ENCODE measurements at places on chromosomes 3 and 15.

- DNase-seq, result no peak
These were observed 84.6 kb upstream of the ARHGEF3 start for GRCh38 chr3:56886314-56886713.

- no peak for DNase-seq
These were observed 52.7 kb downstream of the HRH1 start for GRCh38 chr3:11206953-11207352.

- no peak for DNase-seq
These were observed 15.8 kb upstream of the BTBD1 start for GRCh38 chr15:83082730-83083386.

- no peak for DNase-seq
These were observed 83.0 kb downstream of the AKAP13 start for GRCh38 chr15:85463276-85463892.

DNA sequence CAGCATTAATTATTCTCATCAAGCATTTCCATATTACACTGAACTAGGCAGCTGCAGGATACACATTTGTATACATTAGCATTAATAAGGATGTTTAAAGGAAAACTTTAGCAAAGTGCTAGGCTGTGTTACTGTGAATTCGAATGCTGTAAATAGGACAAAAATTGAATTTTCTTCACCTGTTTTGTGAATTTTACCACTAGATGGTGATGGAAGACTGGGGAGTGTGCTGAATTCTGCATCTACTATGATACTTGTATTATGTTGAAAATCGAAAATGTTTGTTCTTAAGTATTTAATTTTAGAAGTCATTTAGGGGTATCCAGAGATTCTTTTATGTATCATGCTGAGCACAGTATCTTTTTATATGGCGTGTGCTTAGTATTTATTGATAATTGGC lies 12.3 kb upstream of the P2RY14 start:
- DNase-seq, result no peak

DNA sequence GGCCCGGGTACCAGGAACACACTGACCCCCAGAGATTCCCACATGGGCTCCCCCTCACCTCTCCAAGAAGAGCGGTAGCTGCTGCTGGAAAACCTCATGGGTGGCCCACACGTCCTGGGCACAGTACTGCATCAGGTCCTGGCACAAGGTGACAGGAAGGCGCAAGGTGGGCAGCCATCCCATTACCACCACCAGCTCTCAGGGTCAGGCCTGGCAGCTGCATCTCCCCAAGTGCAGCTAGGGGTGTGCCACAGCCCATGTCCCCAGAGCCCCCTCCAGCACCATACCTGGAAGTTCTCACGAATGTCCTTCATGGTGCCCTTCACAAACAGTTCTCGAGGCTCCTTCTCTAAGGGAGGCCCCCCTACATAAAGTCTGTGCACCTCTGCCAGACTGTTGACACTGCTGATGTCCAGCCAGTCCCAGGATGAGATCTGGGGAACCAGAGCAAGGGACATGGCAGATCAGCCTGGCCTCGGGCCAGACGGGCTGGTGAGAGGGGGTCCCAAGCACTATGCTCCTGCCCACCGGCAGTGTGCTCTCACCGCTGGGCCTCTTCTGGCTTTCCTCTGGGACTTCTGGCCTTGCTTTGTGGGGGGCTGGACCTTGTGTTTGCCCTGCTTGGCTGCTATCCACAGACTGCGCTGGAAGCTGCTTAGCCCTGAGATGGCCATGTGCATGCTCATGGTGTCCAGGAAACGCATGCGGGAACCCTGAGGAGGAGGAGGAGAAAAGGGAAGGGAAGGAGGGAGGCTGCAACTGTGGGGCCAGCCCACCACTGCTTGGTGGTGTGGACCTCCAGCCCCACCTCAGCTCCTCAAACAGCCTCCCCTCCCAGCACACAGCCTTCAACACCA lies 6.0 kb downstream of the POLG start:
- DNase-seq, result no peak

DNA sequence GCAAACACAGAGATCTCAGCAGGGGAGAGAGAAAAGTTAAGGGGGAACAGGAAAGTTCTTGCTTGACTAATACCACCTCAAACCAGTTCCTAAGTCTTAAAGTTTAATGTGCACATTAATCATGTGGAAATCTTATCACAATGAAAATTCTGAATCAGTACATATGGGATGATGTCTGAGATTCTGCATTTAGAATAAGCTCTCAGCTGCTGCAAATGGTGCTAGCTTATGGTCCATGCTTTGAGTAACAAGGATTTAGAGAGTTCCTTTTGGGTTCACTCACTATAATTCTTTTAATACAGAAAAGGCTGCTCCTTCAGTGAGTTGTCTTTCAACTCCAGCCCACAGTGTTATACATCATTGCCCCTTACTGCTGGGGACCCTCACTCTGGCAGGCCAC lies 99.5 kb upstream of the THRB start:
- no peak for DNase-seq

DNA sequence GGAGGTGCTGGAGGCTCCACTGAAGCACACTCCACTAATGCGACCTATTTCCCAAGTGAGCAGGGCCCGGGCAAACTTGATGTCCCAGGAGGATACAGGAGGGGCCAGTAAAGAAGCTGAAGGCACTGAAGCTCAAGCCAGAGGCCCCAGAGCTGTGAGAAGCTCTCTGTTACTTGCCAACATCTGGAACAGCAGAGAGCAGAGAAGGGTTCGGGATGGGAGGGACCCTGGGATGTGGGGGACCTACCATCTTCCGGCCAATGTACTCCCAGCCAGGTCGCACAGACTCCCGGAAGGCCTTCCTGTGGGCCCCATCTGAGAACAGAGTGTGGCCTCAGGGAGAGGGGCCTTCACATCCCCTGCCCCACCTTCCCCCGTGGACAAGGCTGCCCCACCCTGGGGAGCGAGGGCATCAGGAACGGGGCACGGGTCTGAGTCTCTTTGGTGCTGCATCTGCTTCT lies 3.1 kb downstream of the HHATL start:
- DNase-seq, result no peak

GRCh38 chr3:158205994-158206393 lies 96.1 kb downstream of the RSRC1 start:
- DNase-seq, result no peak

GRCh38 chr3:130948001-130948773 lies 54.3 kb downstream of the ATP2C1 start:
- no peak for DNase-seq

- peak; percentile 98 for DNase-seq
These were observed at the start of gene WDR5B for GRCh38 chr3:122415762-122416654. TSS of gene WDR5B (minus strand) at chr3:122416062. CDS start at chr3:122415528, 534 bp downstream.

GRCh38 chr3:115095236-115095635 lies 51.9 kb downstream of the ZBTB20 start:
- DNase-seq, result no peak

- DNase-seq, result no peak
These were observed 68.7 kb downstream of the CCNL1 start for GRCh38 chr3:157091083-157091833.

DNA sequence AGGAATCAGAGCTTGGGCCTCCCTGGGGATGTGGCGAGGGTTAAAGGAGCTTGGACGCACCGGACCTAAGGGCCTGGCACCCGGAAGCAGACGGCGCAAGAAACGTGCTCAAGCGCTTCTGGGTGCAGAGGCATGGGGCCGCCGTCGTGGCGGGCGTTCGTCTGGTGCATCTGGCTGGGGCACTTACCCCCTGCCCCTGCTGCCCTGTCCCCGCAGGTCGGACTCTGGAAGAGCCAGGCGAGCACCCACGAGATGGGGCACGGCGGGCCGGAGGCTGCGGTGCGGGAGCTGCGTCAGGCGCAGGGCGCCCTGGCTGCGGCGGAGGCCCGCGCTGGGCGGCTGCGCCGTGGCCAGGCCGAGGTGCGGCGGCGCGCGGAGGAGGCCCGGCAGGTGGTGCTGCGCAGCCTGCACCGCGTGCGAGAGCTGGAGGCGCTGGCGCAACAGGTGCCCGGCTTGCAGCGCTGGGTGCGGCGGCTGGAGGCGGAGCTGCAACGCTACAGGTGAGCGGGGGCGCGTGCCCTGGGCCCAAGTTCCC lies 2.5 kb downstream of the EFCC1 start:
- no peak for DNase-seq

DNA sequence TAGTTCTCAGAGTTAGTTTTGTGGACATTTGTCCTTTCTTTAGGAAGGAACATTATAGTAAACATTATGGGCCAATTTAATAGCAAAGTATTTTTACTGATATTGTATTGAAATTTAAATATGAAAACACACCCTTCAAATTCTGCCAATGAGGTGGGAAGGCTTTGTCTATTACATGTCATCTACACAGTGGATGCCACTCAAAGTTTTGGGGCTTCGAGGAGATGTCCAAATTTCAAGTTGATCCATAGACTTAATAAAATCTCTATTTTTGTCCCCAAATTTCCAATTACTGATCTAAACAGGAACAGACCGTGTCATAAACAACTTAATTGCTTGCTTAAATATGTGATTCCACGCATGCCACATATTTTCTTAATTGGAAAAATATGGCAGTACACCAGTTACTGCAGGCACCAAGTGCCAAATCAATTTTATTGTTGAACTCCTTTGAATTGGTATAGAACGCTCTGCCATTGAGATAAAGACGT lies 1.7 kb downstream of the SHOX2 start:
- no peak for DNase-seq

- DNase-seq, result no peak
These were observed 155.7 kb downstream of the RAB11A start for GRCh38 chr15:66025015-66025452.

DNA sequence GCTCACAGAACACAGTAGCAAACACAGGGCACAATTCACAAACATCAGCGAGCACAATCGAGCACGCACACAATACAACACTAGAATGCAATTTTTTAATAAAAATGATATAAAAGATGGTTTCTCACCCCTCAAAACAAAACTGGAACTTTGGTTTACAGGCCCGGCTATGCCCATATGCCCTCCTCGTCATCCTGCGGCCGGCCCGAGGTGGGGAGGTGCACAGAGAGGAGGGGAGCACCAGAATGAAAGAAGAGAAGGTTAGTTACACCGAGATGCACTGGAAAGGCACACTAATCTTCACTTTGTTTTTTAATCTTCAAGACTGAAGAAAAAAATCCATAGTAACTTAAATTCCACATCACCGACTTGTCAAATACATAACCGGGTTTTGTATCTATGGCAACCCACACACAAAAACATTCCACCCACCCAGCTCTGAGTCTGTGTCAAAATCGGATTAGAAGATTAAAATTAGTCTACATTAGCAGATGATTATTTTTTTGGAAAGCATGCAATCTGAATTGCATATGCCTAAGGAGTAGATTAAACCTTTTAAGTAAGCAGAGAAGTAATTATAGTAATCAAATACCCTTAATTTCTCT lies 196.7 kb upstream of the WNT5A start:
- DNase-seq, result no peak

DNA sequence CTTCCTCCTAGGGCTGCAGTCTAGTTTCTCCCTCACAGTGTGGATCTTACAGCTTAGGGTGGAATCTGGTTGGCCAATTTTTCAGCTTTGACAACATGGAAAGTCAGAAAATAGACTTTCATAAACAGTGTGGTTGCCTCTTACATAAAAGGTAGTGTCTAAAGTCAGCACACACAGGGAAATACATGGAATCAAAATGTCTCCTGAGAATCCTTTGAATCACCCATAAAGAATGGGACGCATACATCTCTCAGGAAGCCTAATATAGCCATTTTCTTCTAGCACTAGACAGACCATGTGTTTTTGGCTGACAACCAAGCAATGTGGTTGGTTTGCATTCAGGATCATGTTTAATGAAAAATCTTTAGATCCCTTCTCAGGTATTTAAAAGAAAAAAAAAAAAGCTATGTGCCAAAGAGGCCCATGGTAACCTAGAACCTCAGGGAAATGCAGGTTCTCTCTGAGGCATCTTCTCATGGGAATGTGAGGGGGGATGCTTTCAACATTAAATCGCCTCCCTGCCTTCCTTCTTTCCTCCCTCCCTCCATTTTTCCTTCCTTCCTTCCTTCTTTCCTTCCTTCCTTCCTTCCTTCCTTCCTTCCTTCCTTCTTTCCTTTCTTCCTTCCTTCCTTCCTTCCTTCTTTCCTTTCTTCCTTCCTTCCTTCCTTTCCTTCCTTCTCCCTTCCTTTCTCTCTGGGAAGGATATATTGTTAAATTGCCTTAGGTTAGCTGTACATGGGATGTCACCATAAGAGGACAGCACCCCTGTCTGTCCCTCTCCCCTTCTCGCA lies 34.3 kb upstream of the ZBTB38 start:
- DNase-seq, result no peak

DNA sequence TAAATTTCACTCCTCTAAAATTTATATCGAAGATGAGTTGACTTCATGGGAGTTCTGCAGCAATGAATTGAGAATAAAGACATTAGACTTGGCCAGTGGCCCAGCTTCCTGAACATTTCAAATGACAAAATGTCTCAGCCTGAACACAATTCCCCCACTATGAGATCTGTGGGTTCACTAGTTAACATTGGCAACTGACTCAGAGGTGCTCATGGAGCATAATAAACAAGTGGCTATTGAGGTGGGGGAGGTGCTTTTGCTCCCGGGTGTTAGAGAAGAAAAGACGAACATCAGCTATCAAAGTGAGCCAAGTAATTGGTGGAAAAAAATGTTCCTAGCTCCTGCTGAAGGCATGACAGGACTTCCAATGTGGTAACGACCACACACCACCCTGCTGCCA lies 6.3 kb downstream of the ATP13A4 start:
- DNase-seq, result no peak

DNA sequence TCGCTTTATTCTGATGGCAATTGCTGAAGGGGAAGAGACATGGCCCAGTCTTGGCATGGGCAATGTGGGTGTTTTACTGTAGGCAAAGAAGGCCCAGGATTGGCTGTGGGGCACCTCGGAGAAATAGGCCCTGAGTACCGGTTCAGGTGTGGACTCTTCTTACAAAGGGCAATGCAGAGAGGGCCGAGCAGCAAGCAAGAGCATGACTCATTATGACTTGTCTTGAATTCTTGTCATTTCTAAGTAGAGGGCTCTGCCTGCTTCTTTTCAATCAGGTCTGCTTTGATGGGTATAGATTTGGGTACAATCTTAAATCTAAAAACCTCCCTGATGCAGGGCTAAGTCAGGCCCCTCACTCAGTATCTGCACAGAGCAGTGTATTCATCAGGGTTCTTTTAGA lies 14.8 kb upstream of the BUB1B start:
- no peak for DNase-seq

- DNase-seq, result no peak
These were observed 156.6 kb upstream of the SLC24A5 start for GRCh38 chr15:47964229-47964628.

GRCh38 chr3:184405075-184406030 lies 25.5 kb downstream of the CHRD start:
- no peak for DNase-seq
